ENCODE measurements at places on chromosomes 3 and 15. TPM values are rescaled to one million over a fixed set of nuclear protein-coding genes. Genes with fewer than 3 reads are reported as not detected.

ZDHHC23 gene
- 51.9 TPM for total RNA-seq

KBTBD13 gene
- not detected for total RNA-seq

HRG gene
- not detected for total RNA-seq

ALAS1 gene
- 43.3 TPM for total RNA-seq

LARP6 gene
- total RNA-seq, result not detected

FOXB1 gene
- total RNA-seq, result not detected

RGMA gene
- not detected for total RNA-seq

GABRB3 gene
- 6.5 TPM for total RNA-seq

EPHB1 gene
- total RNA-seq, result 1.3 TPM

SLC12A1 gene
- total RNA-seq, result not detected
